Cortex of kidney (tissue), 1 donor: ENCODE measurements at places on chromosomes 16 and 17.

DNA sequence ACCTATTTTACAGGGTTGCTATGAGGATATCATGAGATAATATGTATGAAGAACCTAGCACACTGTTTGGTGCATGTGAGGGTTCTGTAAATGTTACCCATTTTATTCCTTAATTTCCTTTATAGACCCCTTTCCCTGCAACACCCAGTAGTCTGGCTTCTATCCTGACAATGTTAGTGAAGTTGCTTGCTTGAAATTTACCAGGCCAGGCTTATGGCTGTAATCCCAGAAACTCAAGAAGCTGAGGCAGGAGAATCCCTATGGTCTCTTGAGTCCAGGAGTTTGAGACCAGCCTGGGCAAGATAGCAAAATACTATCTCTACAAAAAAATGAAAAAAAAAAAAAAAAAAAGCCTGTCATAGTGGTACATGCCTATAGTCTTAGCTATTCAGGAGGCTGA is 722.0 kb downstream of the MAF start:
- no peak for DNase-seq

GRCh38 chr17:66445229-66445628 is 142.8 kb downstream of the PRKCA start:
- no peak for DNase-seq

DNA sequence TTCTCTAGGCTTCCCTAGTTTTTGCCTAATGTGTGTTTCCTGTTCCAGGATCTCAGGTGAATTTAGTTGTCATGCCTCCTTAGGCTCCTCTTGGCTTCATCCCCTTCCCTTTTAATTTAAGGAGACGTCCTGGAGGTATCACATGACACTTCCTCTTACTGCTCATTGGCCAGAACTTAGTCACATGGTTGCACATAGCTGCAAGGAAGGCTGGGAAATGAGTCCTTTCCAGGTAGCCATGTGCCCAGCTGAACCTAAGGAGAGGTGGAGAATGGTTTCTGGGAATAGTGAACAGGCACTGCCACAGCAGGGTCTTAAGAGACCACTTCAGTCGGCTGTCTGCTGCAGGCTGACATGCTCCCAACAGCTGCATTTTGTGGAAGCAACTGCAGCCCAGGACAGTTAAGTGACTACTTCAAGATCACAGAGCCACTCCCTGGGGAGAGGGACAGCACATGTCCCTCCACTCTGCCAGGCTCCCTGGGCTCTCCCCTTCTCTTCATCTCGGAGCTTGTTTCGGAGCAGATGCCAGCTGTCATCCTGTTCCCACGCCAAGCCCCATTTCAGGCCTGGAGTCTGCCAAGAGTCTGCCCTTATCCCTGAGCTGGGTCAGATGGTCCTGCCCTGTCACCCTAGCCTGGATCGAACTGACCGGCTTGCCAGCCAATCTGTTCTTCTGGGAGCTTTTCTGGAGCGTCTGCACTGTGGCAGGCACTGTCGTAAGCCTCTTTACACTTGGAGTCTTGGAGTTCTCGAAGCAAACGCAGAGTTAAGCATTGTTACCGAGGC is 81.4 kb upstream of the FOXF1 start:
- DNase-seq, result no peak

GRCh38 chr16:30557707-30557956 is 542 bp downstream of the ZNF764 start:
- no peak for DNase-seq

DNA sequence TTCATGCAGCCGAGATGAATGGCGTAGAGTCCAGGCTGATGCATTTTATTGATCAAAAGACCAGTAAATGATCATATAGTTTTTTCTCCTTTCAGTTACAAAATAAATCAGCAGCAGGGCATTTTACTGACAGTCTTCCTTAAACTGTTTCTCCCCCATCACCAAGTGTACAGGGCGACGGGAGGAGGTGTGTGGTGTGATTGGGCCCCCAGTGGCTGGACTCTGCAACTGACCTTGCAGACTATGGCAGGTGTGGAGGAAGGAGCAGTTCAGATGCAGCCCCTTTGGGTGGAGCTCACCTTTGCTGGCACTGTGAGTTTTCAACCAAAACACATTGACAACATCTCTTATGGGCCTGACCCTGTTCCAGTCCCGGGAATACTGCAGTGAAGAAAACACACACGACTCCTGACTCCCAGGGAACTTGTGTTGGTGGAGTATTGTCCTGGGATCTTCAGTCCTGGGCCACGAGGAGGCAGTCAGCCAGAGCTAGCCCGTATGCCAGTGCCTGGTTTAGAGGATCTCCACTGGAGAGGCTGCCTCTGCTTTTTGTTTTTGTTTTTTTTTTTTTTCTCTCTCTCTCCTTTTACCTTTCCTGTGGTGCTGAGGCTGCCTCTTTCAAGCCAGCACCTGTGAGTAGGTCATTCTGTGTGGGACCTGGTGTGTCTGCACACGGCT is 29.8 kb downstream of the KIAA0513 start:
- no peak for DNase-seq

DNA sequence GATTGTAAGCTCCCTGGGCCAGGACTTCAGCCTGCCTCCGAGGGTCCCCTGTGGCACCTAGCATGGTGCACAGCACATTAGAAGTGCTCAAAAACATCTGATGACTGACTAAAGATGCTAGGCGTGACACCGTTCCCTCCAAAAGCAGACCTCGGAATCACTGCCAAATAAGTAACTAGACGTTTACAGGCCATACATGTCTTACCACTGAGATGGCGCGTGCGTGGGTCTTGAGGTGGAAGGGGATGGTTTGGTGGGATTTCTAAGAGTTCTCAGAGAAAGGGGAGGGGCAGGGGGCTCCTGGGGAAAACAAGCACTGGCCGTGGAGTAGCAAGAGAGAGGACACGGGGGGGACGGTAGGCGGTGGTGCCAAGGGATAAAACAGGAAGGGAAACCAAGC is 12.4 kb downstream of the MPO start:
- DNase-seq, result no peak

- DNase-seq, result no peak
Observed at GRCh38 chr17:66171692-66172091, 20.2 kb downstream of the CEP112 start.

GRCh38 chr17:43779145-43780125 is 658 bp upstream of the DUSP3 start:
- DNase-seq, result no peak

- DNase-seq, result no peak
Observed at GRCh38 chr17:48484850-48485249, 46.0 kb downstream of the HOXB1 start.
